Anterior cingulate cortex (tissue), 58 donors: ENCODE measurements at places on chromosomes 5 and 9.

DNA sequence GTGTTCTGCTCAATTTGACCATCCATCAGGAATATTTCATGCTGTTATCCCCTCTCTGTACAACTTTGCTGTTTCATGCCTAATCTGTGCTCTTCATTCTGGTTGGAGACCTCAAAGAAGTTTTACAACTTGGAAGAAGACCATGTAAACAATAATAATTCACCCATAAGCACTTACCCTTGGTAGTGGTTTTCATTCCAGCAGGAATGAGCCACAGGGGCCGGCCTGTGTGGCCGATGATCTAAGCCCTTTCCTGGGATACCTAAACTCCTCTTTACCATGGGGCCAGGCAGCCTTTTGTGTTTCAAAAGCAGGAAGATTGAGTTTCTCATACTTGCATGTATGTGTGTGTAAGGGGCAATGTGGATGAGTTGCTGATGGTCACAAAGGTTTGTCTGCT, 165.0 kb downstream of the FGF1 start:
- DNase-seq: no peak

- no peak for DNase-seq
These were observed 539.6 kb downstream of the CCDC171 start for GRCh38 chr9:16092142-16093091.

DNA sequence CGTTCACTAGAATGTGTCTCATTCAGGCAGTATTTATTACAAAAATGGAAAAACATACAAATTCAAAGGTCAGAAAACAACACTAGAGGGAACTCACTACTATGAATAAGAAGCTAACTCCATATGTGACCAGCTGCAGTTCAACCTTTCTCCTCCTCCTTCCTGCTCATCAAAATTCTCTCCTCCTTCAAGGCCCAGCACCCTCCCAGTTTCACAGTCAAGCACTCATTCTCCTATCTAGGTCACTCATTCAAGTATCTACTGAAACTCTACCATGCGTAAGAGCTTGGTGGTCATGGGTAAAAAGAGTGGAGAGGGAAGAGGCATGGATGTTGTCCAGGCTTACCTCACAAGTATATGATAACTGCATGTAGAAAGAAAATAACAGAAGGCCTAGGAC, 27.7 kb downstream of the ECPAS start:
- no peak for DNase-seq

DNA sequence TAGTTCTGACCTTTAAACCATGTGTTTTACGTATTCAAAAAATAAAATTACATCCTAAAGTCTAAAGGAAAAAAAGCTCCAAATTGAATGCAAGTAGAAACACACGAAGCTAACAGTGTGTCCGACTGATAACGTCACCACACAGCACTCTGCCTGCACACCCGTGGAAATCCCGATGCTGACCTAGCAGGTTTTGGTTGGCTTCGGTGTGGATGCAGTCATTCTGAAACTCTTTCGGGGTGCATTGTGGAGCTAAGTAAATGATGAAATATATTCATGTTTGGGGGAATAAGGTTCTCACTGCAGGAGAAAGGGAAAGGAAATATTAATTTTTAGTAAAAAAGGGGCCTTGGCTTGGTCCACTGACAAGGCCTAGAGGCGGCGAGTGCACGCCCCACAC, 2.0 kb downstream of the RASGEF1C start:
- no peak for DNase-seq

- DNase-seq: peak; percentile 12
These were observed 133.4 kb downstream of the SLC1A3 start for GRCh38 chr5:36739751-36740221.

DNA sequence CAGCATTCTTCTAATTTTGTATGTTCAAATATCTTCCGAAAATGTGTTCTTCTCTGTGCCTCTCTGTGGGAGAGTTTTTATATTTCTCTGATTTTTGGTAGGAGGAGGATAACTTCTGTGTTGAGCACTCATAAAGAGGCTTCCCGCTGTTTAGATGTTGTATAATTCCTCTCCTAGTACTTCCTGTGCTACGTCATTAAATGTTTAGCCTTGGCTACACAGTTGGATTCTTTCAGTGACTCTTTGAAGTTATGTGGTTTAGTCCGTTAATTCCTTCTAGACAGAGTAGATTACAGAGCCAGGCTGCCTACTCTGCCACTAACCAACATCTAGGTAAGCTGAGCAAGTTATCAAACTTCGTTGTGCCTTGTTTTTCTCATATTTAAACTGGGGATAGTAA, 302.6 kb downstream of the OSTF1 start:
- no peak for DNase-seq

- DNase-seq: no peak
These were observed 25.4 kb upstream of the NR3C1 start for GRCh38 chr5:143428738-143429420.

- DNase-seq: no peak
These were observed 293.8 kb downstream of the CWC27 start for GRCh38 chr5:65062469-65063083.

GRCh38 chr9:134396258-134396742, 70.0 kb downstream of the RXRA start:
- no peak for DNase-seq

DNA sequence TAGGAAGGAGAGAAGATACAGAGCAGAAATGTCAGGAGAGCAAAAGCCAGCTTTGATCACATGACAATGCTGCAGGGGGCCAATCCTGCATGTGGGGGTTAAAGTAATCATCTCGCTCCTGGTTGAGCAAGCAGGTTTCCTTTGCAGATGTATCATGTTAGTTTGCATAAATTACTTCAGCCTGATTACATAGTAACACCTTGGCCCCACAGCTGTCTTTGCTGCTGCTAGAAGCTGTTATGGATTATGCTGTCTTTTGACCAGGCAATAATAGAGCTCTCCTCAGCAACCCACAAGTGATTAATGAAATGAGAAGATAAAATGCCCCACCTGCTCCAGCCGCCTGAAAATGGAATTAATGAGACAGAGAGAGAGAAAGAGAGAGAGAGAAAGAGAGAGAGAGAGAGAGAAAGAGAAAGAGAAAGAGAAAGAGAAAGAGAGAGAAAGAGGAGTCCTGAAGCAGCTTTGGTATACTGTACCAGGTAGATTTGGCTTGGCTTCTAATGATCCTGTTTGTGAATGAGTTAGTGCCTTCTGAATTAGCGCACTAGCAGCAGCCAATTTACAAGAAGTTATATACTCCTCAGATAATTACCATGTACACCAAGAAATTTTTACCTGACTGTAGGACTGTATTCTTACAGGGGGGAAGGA, 174.3 kb upstream of the RORB start:
- no peak for DNase-seq

DNA sequence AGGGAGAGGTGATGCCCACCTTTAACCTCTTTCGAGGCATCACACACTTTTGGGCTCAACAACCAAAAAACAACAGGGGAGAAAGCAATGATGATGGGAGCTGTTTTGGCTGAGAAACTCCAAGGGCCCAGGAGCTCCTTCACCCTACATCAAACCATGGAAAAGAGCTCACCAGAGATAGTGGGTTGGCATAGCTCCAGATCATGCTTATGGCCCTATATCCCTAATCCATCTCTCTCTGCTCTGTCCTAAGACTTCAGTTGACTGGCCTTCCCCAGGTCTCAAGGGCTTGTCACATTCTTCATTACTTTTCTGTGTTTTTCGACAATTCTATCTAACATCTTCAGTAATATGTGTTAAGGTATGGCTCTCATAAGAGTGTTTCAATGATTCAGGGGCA, 5.7 kb upstream of the CTSL start:
- no peak for DNase-seq

- DNase-seq: peak; percentile 66
These were observed 3.1 kb downstream of the IER5L start for GRCh38 chr9:129174724-129175514.

GRCh38 chr9:72022841-72023240, 37.6 kb downstream of the C9orf57 start:
- no peak for DNase-seq

DNA sequence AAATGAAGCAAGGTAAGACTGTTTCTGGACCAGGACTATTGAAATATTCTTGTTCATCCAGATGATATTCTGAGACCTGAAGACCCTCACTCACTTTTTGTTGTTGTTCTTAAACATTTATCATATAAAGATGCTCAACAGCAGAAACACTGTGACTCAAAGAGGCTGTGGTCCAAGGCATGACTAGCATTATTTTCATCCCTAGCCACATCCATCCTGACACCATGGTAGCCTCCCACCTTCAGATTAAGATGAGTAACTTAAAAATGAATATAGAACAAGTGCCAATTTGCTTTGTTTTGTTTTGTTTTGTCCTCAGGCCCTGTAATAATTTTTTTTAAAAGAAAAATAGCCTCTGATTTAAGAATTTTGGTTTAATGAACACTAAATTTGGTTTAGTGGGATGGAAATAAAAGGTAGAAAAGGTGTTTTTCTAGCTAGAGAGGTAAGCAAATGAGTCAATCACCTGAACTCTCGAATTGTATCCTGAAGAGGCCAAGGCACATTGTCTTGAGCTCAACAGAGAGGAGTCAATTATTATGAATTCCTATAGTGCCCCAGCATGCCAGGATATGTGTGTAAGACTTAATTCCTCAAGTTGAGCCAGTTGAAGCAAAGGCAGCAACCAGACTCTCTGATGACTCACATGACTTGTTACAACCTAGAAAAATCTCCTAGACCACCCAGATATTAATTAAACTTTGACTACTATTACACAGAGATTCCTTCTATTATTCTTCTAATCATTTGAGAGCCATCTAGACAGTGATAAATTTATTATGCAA, 380.1 kb upstream of the TUSC1 start:
- no peak for DNase-seq

GRCh38 chr5:14417276-14417730, 164.3 kb upstream of the OTULINL start:
- no peak for DNase-seq

GRCh38 chr9:85630676-85631075, 111.1 kb downstream of the AGTPBP1 start:
- no peak for DNase-seq

- no peak for DNase-seq
These were observed 69.3 kb downstream of the KIAA1958 start for GRCh38 chr9:112555844-112556482.

- no peak for DNase-seq
These were observed 110.6 kb upstream of the ALDH1B1 start for GRCh38 chr9:38281917-38282316.

DNA sequence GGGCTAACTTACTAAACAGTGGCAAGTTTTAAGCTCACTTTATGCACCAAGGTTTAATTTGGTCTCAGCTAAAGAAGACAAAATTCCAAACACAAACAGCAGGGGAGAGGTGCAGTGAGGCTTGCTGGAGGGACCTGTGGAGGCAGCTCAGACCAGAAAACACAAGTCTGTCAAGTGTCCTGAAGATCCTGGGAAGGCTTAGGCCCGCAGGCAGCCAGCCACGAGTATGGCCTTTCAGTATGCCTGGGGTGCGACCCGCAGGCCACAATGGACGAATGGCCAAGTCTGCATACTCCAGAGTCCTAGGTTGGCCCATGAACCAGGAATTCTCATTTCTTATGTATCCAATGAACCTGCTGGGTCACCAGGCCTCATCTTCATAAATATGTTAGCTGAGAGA, 9.3 kb downstream of the CCNI2 start:
- DNase-seq: no peak

DNA sequence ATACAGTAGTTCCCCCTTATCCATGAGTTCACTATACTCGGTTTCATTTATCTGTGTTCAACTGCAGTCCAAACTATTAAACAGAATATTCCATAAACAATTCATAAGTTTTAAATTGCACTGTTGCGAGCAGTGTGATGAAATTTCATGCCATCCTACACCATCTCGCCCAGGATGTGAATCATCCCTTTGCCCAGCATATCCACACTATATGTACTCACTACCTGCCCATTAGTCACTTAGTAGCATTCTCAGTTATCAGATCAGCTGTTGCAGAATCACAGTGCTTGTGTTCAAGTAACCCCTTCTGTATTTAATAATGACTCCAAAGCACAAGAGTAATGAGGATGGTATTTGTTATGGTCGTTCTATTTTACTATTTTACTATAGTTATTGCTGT, 51.5 kb downstream of the SHOC1 start:
- DNase-seq: no peak

DNA sequence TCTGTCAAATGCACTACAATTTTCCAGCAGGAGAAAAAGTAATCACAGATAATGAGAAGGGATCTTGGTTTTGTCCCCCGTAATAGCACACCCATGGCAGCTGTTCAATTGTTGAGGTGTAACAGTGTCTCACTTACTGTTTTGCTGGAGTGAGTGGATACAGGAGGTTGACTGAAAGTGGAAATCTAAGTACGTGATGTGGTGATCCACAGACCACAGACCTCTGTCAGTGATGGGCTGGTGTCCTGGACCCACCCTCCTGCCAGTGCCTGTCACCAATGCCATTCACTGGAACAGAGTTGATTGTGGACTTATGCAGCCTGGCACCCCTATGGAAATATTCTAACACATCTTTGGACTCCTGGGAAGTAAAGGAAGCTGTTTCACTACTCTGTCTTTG, 261.7 kb downstream of the TRPM3 start:
- DNase-seq: no peak

- DNase-seq: no peak
These were observed at the start of gene UGT3A2 for GRCh38 chr5:36066540-36067210. TSS of gene UGT3A2 (minus strand) at chr5:36066882. CDS start at chr5:36066789, 93 bp downstream.

DNA sequence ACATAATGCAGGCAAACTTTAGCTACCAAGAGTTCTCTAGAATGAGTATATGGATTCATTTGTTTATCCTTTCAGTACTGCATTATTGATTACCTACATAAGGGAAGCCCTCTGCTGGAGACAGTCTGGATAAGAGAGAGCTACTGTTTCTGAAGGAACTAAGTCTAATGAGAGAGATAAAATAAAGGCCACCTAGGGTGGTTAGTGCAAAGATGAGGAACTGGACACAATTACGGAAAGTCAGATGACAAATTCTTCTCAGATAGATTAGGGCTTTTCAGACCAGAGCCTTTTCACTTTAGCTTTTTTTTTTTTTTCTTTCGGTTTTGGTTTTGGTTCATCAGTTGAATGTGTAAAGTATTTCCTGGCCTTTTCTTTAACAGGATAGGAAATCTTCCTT, 31.3 kb downstream of the ISOC1 start:
- no peak for DNase-seq

DNA sequence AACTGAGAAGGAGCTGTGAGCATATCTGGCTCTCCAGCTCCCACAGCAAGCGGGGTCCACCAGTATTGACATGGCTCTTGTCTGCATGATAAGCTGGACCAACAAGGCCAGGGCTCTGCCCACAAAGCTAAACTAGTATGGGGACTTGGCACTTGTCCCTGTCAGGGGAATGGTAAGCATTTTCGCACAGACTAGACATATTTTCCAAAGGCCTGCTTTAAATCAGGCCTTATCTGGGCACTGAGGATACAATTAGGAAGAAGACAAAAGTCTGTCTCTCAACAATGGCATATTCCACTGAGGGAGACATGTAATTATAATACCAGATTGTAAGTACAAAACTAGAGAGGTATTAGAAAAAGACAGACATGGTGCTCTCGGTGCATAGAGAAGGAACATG, 32.1 kb downstream of the CSF2 start:
- DNase-seq: no peak
